Cardiac muscle cell (in vitro differentiated cells and primary cell): ENCODE measurements at places on chromosomes 11 and 22. TPM values are rescaled to one million over a fixed set of nuclear protein-coding genes. Genes with fewer than 3 reads are reported as not detected.

CLCF1 gene
- polyA plus RNA-seq: 0.09 and 0.16 TPM in 2 replicates

DNA sequence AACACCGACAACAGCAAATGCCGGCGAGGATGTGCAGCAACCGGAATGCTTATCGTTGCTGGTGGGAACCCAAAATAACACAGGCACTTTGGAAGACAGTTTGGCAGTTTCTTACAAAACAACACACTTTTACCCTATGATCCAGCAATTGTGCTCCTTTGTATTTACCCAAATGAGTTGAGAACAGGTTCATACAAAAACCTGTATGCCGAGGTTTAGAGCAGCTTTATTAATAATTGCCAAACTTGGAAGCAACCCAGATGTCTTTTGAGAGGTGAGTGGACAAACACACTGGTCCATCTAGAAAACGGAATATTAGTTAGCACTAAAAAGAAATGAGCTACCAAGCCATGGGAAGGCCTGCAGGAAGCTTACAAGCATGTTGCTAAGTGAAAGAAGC, 118.9 kb downstream of the CTTN start:
- DNase-seq: no peak

GRCh38 chr11:394858-395655, 1.0 kb downstream of the PKP3 start:
- no peak for DNase-seq

GRCh38 chr11:124190298-124191139, 7.4 kb downstream of the OR10D3 start:
- DNase-seq: peak; percentile 6

GSTT4 gene
- polyA plus RNA-seq: not detected in 2 replicates

- no peak for DNase-seq
Observed at GRCh38 chr22:49094151-49094550, 733.5 kb downstream of the BRD1 start.

APOL5 gene
- not detected in 2 replicates for polyA plus RNA-seq

ZNF70 gene
- polyA plus RNA-seq: 2.3 TPM in 2 replicates

GRCh38 chr11:117159892-117160291, 15.8 kb downstream of the PAFAH1B2 start:
- DNase-seq: no peak

DNA sequence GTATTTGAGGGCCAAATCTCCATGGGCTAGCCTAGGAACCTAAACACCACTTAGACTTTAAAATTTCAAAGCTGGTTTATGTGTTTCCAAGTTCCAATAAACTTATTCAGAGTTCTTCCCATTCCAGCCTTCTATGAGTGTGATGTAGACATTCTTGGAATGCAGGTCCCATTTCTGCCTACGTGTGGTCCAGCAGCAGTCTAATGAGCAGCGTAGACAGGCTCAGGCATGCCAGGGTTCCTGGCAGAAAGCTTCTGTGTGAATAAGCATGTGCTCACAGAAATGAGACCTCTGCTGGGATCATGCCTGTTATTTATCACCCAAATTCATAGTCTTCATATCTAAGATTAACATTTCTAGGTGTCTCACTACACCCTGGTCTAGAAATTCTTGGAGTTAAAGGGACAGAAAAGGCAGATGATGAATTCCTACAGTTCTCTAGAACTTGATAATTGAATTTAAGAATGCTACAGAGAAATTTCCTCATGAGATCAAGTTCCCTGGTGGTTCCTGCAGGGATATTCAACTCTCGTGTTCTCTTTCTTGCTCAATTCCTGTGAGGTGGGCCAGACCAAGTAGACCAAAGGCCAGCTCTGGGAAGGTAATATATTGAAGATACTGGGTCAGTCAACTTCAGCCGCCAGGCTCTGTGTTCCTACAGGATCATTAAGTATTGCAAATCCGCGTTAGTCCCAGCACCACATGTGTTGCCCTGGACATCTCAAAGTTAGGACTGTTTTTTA, 17.6 kb downstream of the RNF185 start:
- no peak for DNase-seq

GRCh38 chr22:19875061-19875530, 20.4 kb upstream of the GNB1L start:
- DNase-seq: no peak

DNA sequence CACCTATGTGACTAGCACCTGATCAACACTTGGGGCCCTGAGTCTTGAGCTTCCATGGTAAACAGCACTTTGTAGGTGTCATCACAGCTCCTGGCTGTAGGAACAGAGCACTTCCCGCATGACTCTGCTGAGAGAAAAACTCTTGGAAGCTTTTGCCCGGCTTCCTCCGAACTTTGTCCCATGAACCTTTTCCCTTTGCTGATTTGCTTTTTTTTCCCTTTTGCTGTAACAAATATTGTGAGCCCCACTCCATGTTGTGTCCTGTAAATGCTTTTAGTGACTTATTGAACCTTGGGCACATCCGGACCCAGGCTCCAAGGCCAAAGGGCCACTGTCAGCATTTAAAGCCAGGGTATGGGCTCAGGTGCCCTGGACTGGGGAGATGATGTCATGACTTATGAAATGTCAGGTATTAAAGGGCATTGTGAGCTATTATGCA, 391.1 kb downstream of the TENM4 start:
- no peak for DNase-seq

- DNase-seq: no peak
Observed at GRCh38 chr22:42596863-42597530, 17.7 kb downstream of the POLDIP3 start.

DNA sequence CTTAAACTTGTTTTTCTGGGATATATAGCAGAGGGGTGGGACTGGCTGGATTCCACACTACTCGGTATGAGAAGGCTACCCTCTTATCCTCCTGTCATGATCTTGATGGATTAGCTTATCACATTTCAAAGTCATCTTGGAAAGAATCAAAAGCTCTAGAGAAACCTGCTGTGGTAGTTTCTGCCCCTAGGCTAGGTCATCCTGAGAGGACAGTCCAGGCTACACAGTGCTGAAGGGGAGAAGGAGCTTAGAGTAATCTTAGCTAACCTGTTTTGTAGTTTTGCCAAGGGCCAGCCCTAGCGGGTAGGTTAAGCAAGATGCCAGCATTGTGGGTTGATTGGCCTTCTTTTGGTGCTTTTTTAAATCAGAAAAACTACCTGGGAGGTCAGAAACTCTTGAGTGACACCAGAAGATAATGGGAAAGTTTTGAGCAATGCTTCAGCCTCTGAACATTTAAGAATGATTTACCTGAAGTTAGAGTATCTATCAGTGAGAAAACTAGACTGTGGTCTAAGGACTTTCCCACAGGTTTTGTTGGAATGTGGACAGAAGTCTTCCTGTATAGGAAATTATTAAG, 21.3 kb downstream of the PIWIL4 start:
- no peak for DNase-seq

- DNase-seq: no peak
Observed at GRCh38 chr11:128036556-128037093, 550.7 kb downstream of the ETS1 start.

ARHGAP8 gene
- 1.2 and 12.7 TPM in 2 replicates for polyA plus RNA-seq

GRCh38 chr11:3073029-3073435, 15.8 kb upstream of the CARS1 start:
- peak; percentile 83 for DNase-seq

- DNase-seq: no peak
Observed at GRCh38 chr11:95003716-95004115, 21.3 kb upstream of the KDM4E start.

- no peak for DNase-seq
Observed at GRCh38 chr11:45671246-45672171, 6.1 kb upstream of the CHST1 start.
